ENCODE measurements at places on chromosomes 2 and 18. TPM values are rescaled to one million over a fixed set of nuclear protein-coding genes. Genes with fewer than 3 reads are reported as not detected.

Gene CCDC85A
- 0.19 TPM for polyA plus RNA-seq

Gene ACTR1B
- polyA plus RNA-seq: 60.3 TPM

DNA sequence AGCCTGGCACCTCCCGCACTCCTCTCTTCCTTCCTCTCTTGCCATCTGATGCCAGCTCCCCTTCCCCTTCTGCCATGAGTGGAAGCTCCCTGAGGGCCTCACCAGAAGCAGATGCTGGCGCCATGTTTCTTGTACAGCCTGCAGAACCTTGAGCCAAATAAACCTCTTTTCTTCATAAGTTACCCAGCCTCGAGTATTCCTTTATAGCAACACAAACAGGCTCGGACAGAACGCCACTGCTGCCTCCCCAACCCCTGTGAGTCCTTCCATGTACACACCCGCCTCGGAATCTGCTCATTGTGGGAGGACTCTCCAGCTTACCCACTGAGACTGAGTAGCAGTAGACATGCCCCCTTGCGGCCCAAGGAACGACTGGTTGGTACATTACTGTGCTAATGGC, 8.3 kb upstream of the RPS7 start:
- no peaks in the 10 kb centered on the region for H3K36me3 ChIP-seq
- no peaks in the 10 kb centered on the region for H3K4me1 ChIP-seq
- no peak overlapping the region for H3K27ac ChIP-seq
- no peak for DNase-seq
- H3K4me3 ChIP-seq: no peak overlapping the region
- no peaks in the 10 kb centered on the region for H3K27me3 ChIP-seq

DNA sequence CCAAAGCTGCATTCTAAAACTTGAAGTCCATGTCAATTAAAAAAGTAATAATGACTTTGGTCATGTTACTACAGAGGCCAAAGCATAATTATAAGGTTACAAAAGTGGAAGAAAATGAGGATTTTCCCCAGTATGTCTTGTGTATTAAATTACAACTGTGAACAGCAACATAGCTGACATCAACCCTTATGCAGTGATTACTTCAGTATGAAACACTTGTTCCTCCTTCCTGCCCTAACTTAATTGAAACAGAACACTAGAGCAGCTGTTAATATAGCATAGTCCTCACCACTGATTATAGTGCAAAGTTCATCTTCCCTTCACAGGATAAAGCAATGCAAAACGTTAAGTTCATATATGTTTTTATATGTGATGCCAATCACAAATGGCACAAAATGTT, 29.9 kb downstream of the EPB41L3 start:
- no peak overlapping the region for H3K4me3 ChIP-seq
- peaks cover 11% of the 10 kb centered on the region for H3K27me3 ChIP-seq
- DNase-seq: no peak
- no peaks in the 10 kb centered on the region for H3K36me3 ChIP-seq
- no peaks in the 10 kb centered on the region for H3K4me1 ChIP-seq

- no peak overlapping the region for H3K4me3 ChIP-seq
- no peak overlapping the region for H3K27ac ChIP-seq
- no peaks in the 10 kb centered on the region for H3K27me3 ChIP-seq
- no peaks in the 10 kb centered on the region for H3K36me3 ChIP-seq
These were observed 612.2 kb upstream of the VRK2 start for GRCh38 chr2:57434441-57434840.

DNA sequence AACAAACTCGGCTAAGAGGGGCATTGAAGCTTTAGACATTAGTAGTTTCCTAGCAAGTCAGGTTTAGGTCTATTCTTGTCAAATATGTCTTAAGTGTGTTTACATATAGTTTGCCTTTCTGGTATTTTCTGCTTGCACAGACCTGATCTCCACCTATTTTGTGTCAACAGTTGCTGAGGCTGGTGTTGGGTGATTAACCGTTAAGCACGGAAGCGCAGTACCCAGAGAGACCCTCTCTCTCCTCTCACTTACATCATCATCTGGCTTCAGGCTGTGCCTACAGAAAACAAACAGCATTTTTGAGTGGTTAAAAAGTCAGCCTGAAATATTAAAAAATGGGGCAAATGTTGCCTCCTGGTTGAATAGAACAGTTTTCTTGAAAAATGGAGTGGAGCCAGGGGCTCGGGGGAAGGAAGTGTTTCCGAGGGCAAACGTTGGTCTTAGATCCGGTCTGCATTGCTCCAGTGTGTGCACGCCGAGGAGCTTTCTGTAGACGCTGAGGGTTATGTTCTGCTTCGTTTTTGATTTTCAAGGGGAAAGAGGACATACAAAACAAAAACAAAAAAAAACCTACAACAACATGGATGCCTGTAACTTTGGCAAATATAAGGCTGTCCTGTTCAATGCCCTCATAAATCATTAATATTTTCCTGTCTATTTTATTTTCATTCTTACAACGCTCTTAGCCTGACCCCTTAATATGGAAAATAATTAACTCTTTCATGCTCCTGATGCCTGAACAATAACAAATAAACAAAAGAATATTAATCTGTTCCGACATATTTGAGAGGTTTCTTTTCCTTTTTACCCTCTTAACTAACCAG, 120.8 kb downstream of the MEIS1 start:
- no peak for DNase-seq
- H3K4me3 ChIP-seq: peak overlapping the region; percentile 38
- no peaks in the 10 kb centered on the region for H3K27me3 ChIP-seq
- H3K36me3 ChIP-seq: no peaks in the 10 kb centered on the region
- H3K27ac ChIP-seq: peak overlapping the region; percentile 55

GRCh38 chr2:260507-261161, 3.2 kb downstream of the SH3YL1 start:
- no peaks in the 10 kb centered on the region for H3K27me3 ChIP-seq
- DNase-seq: peak; percentile 63
- no peaks in the 10 kb centered on the region for H3K36me3 ChIP-seq
- H3K27ac ChIP-seq: peak overlapping the region; percentile 12

DNA sequence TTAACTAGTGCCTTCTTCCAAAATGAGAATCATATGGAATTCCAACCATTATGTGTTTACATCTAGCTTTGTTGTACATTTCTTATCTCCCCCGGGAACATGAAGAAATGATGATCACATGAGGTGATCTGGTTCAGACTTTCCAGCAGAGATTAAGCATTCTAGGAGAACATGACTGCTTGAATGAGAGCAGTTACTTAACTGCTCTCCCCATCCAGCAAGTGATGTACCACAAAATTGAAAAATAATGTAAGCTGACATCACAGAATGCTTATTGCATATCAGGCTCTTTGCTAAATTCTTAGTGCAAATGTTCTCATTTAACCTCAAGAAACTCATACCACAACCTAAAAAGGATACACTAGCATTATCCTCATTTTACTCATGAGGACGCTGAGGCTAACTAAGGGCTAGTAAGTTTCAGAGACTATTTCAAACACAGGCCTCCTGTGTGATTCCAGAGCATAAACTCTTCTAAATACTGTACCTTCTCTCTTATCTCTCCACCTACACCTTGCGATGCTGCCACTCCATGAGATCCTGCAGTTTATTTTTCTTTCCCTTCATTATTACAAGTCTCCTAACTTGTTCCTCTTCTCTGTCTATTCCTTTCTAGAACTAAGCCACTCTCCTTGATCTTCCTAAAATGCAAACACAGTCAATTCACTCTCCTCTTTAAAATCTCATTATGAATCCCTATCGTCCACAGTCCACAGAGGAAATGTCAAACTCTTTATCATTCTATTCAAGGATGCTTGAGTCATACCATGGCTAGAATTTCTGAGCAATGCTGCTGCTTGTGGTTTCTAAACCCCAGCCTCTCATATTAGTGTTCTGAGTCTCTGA, 1224.8 kb upstream of the ZEB2 start:
- DNase-seq: no peak
- no peak overlapping the region for H3K27ac ChIP-seq
- H3K36me3 ChIP-seq: no peaks in the 10 kb centered on the region
- no peaks in the 10 kb centered on the region for H3K27me3 ChIP-seq
- H3K4me3 ChIP-seq: no peak overlapping the region
